ENCODE measurements at places on chromosomes 16 and 17. TPM values are rescaled to one million over a fixed set of nuclear protein-coding genes. Genes with fewer than 3 reads are reported as not detected.

Gene MYH2
- 32.9 TPM for polyA plus RNA-seq

Gene KRTAP9-2
- not detected for polyA plus RNA-seq

Gene C17orf100
- polyA plus RNA-seq, result 3.8 TPM

Gene HEATR3
- 16.5 TPM for polyA plus RNA-seq

Gene TNS4
- 0.05 TPM for polyA plus RNA-seq

Gene TBC1D3G
- not detected for polyA plus RNA-seq

Gene CD7
- 0.24 TPM for polyA plus RNA-seq

Gene KRTAP1-5
- polyA plus RNA-seq, result not detected

Gene SPATA22
- 0.65 TPM for polyA plus RNA-seq

Gene DCUN1D3
- 5.7 TPM for polyA plus RNA-seq

Gene TUBG1
- polyA plus RNA-seq, result 43.5 TPM

Measured in muscle of leg (tissue), 16 donors.